ENCODE measurements at places on chromosomes 3 and 15.

DNA sequence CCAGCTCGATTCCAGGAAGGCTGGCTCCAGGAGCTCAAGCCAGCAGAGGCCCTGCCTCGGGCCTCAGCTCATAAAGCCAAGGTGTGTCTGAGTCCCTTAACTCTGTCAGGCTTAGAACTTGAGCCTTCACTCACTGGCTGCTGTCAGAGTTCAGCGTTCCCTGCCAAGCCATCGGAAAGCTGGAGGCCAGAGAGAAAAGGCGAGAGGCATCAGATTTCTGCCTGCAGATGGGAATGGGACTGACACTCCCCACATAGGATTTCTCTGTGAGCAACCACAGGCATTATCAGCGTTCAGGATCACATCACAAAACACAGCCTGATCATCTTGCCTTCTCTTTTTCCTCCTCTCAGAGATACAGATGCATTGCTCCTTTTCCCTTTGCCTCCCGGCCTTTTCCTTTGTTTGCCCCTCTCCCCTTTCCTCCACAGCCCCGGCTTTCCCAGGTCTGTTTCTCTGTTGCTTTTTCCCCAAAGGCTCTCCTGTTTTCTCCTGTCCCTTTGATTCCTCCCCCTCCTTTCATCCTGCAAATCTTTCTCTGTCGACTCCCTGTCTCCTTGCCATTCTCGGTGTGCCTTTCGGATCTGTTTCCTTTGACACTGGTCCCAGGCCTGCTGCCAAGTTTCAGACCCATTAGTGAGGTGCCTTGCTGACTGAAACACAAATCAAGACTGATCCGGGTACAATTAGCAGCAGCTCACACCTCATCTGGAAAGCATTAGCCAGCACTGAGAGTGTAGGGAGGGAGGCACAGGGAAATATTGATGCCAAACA lies 44.5 kb upstream of the BOC start:
- peak; percentile 82 for DNase-seq

DNA sequence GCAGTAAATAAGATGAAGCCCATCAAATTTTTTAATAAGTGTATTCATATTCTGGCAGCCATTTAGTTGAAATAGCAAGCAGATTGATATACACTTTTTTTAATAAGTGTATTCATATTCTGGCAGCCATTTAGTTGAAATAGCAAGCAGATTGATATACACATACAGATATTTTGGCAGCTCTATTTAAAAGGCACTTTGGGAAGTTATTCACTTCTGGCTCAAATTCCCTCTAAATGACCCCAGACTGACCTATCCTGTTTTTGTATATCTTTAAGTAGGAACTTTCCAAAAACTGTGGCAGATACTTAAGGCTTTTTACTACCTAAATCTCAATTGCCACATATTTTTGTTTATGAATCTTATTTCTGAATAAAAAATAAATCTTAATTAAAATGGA lies 122.3 kb downstream of the PLD1 start:
- DNase-seq: no peak

DNA sequence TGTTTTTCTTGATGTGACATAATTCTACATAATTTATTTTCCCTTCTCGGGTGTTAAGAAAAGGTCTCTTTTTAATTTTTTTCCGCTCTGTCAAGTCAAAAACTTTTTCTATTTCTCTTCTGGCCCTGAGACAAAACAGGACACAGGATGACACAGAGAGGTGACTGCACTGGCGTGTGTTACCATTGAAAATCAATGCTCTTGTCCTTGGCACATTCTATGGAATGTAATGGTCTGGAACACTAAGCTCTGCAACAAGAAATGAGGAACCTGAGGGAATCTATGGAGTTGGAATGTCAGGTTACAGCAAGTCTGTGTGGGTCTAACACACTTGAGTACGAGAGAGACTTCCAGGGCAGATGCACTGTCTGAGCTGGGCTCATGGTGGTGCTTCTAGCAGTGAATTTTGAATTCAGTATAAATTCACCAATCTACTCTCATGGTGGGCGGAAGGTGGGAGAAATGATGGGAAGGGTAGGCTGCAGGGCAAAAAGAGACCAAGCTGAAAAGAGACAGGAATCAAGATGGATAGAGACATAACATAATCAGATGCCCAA lies 508.3 kb downstream of the TUSC7 start:
- DNase-seq: no peak

DNA sequence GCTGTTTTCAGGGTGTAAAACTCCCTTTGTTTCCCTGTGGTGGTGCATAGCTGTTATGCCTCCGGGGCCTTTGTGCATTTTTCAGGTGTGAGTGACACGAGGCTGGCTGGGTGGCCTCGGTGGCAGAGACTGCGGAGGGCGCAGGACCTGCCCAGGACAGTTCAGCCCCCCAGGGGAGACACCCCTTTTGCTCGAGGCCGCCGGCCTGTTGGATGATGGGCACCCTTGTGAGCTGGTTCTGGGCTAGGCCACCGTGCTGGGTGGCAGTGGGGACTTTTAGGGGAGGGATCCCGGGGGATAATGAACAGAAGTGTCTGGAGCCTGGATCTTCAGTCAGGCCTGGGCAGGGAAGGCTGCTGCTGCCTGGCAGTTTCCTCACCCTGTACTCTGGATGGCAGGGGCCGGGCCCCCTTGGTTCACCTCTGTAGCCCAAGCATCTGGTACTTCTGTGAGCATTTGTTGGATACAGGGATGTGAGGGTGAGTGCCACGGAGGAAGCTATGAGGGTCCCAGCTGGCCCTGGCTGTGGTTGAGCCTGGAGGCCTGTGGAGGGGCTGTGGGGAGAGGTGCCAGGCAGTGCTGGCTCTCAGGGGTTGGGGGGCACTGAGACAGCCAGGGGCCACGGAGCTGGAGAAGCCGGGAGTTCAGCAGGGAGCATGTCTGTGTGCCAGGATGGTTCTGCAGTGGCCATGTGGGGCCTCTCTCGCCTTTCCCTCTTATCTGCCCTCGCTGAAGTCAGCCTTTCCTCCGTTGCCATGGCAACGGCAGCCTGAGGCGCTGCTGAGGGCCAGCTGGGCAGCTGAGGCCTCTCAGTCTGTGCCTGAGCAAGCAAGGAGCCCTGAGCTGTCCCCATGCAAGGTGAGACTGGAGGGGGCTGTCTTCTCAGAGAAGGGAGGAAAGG lies 49.0 kb downstream of the KY start:
- peak; percentile 31 for DNase-seq

Data from fibroblast of skin of right biceps (primary cell).